ENCODE measurements at places on chromosomes 16 and 17.

GRCh38 chr16:54952195-54952594 is 21.5 kb downstream of the IRX5 start:
- no peak for DNase-seq

- DNase-seq = no peak
Measured at GRCh38 chr17:13152501-13152900, 134.7 kb upstream of the ELAC2 start.

GRCh38 chr17:54882950-54883349 is 17.7 kb upstream of the TOM1L1 start:
- DNase-seq = no peak

GRCh38 chr17:37212179-37212578 is 163.6 kb upstream of the C17orf78 start:
- no peak for DNase-seq

DNA sequence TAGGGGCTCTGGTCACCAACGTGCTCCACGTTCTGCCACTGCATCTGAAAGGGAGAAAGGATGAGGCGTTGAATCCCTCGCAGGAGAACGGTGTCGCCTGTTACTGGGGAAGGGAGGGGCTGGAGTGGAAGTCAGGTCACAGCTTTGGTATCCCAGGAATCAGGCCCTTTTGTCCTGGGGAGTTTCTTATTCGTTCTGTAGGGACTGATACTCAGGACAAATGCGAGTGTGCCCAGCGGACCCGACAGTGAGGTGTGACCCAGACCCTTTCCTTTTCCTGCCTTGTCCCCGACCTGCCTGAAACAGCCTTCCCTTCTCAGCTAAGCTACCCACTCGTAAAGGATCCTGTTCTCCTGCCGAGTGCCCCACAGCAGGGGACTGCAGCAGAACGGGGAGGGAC is 177.5 kb downstream of the VPS53 start:
- no peak for DNase-seq

Data from RWPE1 (cell line).